ENCODE measurements at places on chromosomes 7 and 10.

DNA sequence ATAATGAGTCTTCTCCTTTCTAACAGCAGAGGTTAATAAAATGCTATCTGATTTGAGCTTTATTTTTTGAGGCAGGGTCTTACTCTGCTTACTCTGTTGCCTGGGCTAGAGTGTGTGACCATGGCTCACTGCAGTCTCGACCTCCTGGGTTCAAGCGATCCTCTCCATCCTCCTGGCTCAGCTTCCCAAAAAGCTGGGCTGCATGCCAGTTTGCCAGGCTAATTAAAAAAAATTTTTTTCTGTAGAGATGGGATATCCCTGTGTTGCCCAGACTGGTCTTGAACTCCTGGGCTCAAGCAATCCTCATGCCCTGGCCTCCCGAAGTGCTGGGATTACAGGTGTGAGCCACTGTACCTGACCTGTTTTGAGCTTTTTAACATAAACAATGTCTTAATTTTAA is 56.7 kb downstream of the SCD start:
- H3K36me3 ChIP-seq, result no peaks in the 10 kb centered on the region
- no peaks in the 10 kb centered on the region for H3K27me3 ChIP-seq
- H3K4me1 ChIP-seq, result no peaks in the 10 kb centered on the region
- H3K27ac ChIP-seq, result no peak overlapping the region

DNA sequence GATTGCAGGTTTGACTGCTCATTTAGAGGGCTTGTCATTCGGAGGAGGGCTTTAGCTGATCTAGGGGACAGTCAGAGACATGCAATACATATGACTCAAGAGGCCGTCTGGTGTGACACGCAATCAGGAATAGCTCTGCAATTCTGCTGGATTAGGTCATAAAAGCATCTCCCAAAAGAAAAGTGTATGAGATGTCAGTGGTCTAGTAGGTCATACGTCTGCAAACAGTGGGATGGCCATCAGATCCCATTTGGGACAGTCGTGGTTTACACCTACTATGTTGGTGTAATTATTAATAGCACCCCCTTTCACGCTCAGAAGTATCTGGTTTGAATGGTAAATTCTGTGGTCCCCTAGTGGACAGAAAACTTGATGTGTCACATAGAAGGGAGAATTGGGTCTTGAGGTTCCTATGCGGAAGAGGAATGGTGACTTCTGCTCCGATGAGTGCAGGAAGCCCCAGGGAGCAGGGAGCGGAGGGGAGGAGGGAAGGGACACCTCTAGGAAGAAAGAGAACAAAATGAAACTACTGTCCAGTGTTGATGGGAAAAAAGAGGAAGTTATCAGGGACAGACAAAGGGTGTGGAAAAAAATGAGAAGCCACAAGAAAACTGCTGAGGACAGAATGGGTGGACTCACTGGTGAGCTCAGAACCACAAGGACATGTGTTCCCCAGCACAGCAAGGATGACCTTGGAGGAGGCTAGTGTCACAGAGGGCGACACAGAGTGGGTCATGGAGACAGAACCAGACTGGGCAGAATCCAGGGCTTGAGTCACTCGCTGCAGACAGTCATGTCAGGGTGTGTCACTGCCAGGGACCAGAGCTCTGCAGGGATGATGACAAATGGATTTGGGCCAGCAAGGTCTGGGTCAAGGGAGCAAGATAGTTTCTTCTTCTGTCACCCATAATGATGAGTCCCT is 59.9 kb downstream of the MAP3K8 start:
- no peak for DNase-seq
- no peaks in the 10 kb centered on the region for H3K36me3 ChIP-seq
- H3K27ac ChIP-seq, result no peak overlapping the region
- H3K4me1 ChIP-seq, result no peaks in the 10 kb centered on the region
- H3K27me3 ChIP-seq, result no peaks in the 10 kb centered on the region

- H3K4me1 ChIP-seq, result no peaks in the 10 kb centered on the region
- no peak overlapping the region for H3K4me3 ChIP-seq
- no peak for DNase-seq
- H3K27ac ChIP-seq, result no peak overlapping the region
These were observed 24.6 kb upstream of the FAM170B start for GRCh38 chr10:49158404-49158803.

DNA sequence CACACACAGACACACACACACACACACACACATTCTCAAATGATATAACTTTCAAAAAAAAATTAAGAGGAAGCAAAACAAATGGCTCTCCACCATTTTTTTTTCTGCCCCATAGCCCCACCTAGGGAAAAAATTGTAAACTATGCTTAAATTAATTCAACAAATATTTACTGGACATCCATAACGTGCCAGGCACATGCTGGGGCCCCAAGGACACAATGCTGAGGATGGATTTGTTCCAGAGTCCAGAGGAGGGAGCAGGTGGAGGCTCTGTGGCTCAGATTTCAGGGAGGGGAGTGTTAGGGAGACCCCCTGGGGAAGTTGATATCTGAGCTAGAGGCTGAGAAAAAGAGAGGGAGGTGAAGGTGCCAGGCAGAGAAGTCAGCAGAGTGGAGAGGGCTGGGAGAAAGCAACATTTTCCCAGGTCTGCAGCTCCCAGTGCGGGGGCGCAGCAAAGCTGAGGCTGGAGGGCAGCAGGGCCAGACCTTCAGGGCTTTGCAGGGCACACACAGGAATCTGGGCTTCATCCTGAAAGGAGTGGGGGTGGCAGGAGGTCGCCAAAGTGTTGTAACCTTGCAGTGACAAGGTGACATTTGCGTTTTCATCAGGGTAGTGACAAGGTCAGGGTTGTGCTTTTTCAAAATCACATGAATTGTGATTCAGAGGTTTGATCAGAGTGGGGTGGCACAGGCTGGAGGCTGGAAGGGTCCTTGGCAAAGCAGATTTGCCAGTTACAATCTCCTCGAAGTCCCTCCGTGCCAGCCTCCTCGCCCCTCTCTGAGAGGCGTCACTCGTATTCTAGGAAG is 261.6 kb downstream of the WDR11 start:
- H3K4me1 ChIP-seq, result no peaks in the 10 kb centered on the region
- no peaks in the 10 kb centered on the region for H3K27me3 ChIP-seq
- no peak overlapping the region for H3K4me3 ChIP-seq
- no peak overlapping the region for H3K27ac ChIP-seq

DNA sequence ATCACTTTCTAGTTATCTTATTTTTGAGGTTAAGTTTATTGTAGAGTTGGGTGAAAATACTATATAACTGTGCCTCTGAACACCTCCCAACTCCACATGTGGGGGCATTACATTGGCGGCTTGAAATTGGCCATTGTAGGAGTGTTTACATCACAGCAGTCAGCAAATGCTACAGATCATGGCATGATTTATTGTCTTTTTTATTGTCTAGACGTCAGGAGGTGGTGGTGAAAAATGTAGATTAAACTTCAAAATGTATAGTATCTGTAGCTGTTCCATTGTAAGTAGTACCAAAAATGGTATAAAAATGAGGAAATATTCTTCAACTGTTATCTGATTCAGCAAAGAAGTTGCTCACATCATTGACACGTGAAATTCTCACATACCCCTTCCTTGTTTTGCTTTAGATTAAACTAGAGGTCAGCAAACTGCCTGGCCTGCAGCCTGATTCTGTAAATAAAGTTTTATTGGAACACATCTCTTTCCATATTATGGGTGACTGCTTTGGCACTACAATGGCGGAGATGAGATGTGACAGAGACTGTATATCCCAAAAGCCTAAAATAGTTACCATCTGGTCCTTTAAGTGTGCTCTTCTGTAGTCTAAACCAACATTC is 35.0 kb downstream of the TAF3 start:
- H3K4me1 ChIP-seq, result peaks cover 8% of the 10 kb centered on the region
- no peaks in the 10 kb centered on the region for H3K36me3 ChIP-seq

GRCh38 chr7:134941185-134941900 is 45.0 kb upstream of the AGBL3 start:
- H3K36me3 ChIP-seq, result no peaks in the 10 kb centered on the region
- H3K27me3 ChIP-seq, result no peaks in the 10 kb centered on the region
- H3K4me3 ChIP-seq, result no peak overlapping the region
- no peak for DNase-seq

- H3K27me3 ChIP-seq, result no peaks in the 10 kb centered on the region
- no peak overlapping the region for H3K27ac ChIP-seq
- no peaks in the 10 kb centered on the region for H3K36me3 ChIP-seq
- DNase-seq, result no peak
- no peak overlapping the region for H3K4me3 ChIP-seq
These were observed 46.0 kb downstream of the ZNRF2 start for GRCh38 chr7:30330134-30331111.

GRCh38 chr10:34727595-34728033 is 87.5 kb downstream of the PARD3 start:
- no peak overlapping the region for H3K4me3 ChIP-seq
- no peaks in the 10 kb centered on the region for H3K36me3 ChIP-seq
- H3K27me3 ChIP-seq, result no peaks in the 10 kb centered on the region
- no peak overlapping the region for H3K27ac ChIP-seq
- H3K4me1 ChIP-seq, result peaks cover 48% of the 10 kb centered on the region

All from gastrocnemius medialis (tissue), 4 donors.